Fibroblast of mammary gland (primary cell): ENCODE measurements at places on chromosomes 16 and 17.
A peak's percentile ranks its signal among the peaks of the same experiment; 100 is the strongest.

- DNase-seq, result no peak
Measured at GRCh38 chr16:68289621-68290329, 21.0 kb downstream of the SLC7A6OS start.

DNA sequence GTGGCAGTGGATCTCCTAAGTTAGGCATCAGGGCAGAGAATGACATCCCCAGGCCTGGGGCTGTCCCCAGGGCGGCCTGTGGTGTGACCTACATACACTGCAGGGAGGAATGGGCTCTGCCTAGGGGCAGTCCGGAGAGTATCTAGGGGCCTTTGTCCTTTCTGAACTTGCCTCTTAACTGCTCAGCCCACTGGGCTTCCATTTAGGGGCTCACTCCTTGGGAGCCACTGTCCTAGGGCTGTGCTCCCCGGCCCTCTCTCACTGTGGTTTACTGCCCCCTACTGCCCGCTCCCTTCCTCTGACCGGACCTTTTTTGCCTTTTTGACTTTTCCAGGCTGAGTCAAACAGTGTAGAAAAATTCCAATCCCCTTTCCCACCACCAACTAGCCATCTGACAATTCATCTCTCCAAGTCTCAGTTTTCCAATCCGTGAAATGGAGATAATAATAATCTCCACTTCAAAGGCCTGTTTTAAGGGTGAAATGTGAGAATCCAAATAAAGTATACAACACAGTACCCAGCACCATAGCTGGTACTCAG, 66.8 kb downstream of the DNAH3 start:
- peak; percentile 71 for DNase-seq

- DNase-seq, result peak; percentile 72
Measured at GRCh38 chr16:67170168-67170948, at the start of gene NOL3. TSS of gene NOL3 (plus strand) at chr16:67170538.

DNA sequence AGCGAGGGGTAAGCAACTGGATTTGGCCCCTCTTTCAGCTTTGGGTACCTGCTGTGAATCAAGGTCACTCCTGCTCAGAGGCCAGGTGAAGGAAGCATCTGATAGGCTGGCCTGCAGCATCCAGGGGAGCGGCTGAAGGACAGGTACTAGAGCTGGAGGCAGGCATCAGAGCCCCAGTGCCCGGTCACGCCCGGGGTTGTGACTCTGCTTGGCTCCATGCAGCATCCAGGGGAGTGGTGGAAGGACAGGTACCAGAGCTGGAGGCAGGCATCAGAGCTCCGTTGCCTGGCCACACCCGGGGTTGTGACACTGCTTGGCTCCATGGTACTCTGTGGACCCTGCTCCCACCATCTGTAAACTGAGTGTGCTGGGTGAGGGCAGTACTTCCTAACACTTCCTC, 189.7 kb downstream of the XYLT1 start:
- DNase-seq, result no peak

- DNase-seq, result peak; percentile 69
Measured at GRCh38 chr16:4917117-4917516, 19.8 kb downstream of the PPL start.

GRCh38 chr16:46900455-46901235, 16.5 kb downstream of the GPT2 start:
- DNase-seq, result no peak

DNA sequence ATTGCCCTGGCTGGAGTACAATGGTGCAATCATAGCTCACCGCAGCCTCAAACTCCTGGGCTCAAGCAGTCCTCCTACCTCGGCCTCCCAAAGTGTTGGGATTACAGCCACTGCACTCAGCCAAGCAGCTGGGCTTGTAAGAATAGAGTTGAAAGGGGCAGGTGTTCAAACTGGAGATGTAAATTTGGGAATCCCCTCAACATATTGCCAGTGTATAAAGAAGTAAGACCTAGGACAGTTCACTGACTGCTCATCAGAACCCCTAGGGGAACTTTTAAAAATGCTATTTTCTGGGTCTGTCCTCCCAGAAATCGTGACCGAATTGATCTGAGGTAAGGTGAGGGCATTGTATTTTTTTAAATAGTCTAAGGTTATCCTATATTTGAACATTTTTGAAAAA, 8.9 kb upstream of the DNAJA2 start:
- no peak for DNase-seq

DNA sequence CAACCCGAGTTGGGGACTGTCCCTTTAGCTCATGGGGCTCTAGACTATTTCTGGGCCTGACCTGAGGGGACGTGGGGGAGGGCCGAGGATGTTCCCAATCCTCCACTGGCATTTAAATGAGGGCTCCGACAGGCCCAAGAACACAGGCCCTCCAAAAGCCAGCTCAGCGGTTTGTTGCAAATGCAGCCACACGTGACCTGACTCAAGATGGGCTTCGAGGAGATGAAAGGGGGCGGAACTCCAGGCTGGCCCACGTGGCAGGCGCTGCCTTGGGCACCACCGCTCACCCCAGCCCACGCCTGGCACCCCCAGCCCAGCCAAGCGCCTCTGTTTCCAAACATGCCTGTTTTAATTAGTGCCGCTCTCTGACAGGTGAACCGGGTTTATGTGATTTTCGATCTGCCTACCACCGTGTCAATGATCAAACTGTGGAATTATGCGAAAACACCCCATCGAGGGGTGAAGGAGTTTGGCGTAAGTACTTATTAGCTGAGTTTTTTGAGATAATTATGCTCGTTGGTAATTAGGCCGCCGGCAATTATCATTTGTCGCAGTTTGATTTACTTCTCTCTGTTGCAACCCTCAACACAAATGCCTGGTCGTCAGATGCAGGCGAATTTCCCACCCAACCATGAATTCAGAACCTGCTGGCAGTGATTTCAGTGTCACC, 226.7 kb downstream of the KATNIP start:
- no peak for DNase-seq

DNA sequence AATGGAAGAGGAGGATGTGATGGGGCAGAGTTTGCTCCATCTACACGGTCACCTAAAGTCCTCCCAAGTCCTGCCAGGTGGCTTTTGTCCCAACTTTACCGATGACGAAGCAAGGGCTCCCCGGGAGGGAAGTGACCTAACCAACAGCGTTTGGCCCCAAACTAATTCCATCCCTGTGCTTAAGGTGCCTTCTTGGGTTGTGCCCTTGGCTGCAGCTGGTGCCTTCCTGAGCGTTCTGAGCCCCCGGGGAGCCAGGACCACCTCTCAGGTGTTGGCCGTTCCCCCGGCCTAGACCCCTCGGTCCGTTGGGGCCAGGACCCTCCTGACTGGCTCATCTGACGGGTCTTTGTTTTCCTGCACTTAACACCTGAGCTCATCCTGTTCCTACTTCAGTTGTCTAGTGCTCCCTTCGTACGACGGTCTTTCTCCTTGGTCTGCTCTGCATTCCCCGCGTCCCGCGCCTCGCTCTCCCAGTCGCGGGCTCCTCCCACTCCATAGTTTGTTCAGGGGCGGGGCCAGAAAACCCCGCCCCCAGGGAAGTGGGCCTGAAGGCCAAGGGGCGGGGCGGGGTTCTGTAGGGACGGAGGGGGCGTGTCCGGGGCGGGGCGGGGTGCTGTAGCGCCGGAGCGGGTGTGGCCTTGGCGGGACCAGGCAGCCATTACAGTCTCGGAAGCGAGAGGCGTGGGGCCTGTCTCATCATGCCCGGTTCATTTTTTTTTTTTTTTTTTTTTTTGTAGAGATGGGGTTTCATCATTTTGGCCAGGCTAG, 822 bp upstream of the ZSCAN10 start:
- DNase-seq, result peak; percentile 81

DNA sequence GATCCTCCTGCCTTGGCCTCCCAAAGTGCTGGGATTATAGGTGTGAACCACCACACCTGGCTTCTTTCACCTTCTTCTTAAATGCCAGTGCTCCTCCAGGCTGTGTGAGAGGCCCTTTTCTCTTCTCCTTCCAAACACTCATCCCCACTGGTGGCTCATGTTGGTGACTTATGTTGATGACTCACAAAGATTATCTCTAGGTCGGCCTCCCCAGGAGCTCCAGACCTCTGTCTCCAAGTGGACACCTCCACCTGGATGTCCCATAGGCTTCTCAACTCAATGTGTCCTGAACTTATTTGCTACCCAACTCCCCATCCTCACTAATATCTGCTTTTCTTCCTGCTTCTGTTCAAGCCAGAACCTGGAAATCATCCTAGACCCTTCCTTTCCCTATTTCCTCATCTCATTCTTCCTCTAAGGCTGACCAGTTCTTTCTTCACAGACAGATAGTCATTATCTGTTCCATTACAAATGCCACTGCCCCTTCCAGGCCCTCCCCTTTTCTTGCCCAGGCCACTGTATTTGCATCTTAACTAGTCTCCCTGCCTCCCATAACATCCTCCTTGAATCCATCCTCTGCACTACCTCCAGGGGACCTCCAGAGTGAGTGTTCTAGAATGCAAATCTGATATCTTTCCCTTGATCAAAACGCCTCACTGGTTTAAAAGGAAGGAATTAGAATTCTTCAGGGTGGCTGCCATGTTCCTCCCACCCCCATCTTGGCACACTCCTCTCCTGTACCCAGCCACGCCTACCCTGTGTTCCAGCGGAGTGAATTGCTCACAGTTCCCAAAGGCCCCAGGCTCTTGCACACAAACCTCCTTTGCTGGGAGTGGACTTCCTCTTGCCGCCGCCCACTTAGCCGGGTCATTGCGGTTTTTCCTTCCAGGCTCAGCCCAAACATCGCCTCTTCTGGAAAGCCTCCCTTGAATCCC, 34.8 kb upstream of the FBXO47 start:
- peak; percentile 95 for DNase-seq

DNA sequence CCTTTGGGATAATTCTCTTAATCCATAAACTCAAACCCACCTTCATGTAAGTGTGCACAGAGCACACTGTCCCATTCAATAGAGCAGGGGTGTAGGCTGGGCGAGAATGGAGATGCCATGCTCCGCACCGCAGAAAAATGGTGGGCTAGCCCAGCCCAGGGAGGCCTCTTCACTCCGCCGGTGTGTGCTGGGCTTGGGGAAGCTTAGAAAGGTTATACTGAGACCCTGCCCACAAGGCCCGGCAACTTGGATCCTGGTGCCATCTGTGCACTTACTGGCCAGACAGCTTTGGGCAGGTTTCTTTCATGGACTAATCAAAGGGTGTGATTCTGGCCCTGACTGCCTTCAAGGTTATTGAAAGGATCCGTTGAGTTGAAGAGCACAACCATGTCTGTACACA, 3.7 kb upstream of the STAT5A start:
- DNase-seq, result no peak

- peak; percentile 99 for DNase-seq
Measured at GRCh38 chr16:69276148-69277115, 34.7 kb upstream of the VPS4A start.

DNA sequence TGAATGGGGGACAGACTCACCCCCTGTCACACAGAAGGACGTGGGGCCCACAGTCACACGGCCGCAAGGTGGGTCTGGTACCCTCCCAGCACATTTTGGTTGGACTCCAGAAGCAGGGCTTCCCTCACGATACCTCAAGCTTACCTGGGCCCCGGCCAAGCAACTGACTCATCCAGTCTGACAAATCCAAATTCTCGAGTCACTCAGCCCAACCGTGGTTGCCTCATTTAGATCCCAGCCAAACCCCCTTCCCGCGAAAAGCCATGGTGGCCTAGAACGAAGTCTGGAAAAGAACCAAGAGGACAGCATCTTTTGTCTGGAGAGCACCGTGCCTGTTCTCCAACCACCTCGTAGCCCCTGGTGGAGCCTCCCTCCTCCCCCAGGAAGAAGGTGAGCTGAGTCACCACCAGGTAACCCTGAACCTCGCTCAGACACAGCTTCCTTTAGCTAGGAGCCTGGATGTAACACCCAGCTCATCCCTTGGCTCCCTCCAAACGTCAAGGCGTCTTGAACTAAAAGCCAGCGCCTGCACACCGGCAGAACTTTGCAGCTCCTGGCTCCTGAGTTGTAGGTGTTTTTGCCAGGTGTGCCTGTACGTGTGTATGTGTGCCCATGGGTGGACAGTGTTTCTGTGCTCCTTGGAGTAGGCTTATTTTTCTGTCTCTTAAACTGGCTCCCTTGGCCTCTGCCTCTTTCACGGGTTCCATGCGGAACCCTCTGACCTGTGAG, 78.9 kb downstream of the CMIP start:
- DNase-seq, result peak; percentile 89

DNA sequence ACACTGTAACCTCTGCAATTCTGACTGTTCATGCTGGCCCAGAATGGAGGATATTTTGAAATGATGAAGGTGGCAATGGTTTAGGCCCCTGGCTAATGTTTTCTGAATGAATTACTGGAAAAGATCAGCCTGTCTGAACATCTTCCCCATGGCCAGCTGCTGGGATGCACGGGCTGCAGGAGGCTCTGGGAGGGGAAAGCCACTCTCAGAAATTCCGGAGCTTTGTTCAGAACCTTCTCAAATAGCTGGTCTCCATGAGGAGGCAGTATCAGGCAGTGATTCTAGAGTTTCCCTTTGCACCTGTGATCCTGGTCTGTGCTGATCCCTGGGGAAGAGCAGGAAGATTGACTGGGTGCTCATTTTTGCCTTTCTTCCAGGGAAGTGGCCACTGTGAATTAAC, 5.0 kb downstream of the SLC6A2 start:
- DNase-seq, result no peak

- no peak for DNase-seq
Measured at GRCh38 chr16:86134802-86135461, 236.0 kb downstream of the IRF8 start.

GRCh38 chr17:37671028-37671823, 28.0 kb upstream of the DDX52 start:
- DNase-seq, result no peak

DNA sequence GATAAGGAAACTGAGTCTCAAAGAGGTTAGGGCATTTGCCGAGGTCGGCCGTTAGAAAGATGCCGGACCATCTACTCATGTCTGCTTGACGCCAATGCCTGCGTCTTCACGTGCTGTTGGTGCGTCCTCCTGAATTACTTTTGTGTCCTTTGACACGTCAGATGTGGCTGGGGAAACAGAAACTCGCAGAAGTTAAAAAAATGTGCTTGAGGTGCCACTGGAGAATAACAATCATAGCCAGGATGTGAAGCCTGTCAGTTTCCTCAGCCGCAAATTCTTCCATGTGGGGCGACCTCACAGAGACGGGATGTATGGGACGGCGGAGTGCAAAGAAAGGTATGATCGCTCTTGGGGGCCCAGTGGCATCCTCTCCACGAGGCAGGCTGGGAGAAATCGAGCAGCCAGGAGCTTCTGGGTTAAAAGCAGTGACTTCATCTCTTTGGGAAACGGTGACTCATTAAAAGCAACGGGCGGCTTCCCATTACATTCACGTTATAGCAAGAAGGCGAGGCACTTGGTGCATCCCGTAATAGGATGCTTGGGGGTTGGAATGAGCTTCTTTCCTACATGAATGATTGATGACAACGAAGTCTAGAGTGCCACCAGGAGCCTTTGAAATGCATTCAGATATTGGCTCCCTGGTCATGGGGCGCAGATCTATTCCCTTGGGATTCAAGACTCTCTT, 67.8 kb downstream of the BMERB1 start:
- peak; percentile 93 for DNase-seq

DNA sequence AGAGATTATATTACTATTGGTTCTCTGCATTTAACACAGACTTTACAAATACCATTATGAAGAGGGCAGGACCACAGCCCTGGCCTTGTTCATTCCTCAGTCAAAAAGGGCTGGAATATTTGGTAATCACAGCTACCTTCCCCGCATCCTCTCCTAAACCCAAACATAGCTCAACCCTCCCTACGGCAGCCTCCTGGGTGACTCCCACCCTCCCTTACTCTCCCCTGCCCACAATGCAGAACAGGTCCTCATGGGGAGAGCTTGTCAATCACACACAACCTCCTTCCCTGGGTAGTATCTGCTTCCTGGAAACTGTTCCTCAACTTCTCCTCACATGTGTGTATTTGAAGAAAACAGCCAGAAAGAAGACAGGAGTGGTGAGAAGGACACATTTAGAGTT, 224.2 kb downstream of the C16orf78 start:
- DNase-seq, result no peak

GRCh38 chr17:38627957-38628356, 22.2 kb upstream of the SRCIN1 start:
- no peak for DNase-seq
